ENCODE measurements at places on chromosomes 16 and 17.

DNA sequence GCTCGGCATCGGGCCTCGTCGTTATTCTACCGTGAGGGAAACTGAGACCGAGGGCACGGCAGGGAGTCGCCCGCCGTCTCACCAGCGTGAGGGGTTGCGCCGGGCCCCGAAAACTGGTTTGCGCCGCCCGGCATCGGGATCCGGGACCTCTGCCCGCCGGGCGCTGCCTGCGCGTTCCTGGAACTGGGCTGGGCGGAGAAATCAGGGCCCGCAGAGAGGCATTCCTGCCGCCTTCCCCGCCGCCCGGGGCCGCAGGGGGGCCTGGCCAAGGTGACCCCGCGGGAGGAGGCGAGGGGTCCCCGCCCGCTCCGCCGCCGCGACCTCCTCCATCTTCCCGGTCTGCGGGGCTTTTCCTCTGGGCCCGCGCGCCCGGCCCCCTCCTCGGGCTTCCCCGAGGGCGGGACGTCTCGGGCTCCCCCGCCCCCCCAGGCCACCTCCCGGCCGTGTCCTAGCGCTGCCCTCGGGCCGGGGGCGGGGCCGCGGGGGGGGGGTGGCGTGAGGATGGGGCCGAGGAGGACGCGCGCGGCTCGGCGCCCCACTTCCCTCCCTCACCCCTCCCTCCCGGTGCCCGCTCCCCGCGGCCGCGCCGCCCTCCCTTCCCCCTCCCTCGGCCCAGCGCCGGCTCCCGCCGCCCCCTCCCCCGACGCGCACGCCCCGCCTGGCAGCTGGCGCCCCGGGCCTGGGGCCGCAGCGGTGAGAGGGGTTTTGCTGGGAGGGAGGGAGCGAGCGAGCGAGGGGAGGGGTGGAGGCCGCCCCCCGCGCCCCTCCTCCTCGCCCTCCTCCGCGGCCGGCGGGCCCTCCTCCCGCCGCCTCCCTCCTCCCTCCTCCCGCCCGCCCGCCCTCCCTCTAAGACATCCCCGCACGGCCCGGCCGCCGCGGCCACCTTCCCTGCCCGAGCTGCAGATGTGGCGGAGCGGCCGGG lies at the start of gene GLIS2:
Gene GLIS2, plus strand, starts transcription at position 882 of the 922 bp plus-strand sequence. CDS start 16,214 bp downstream, outside the sequence.
- DNase-seq: peak; percentile 60

DNA sequence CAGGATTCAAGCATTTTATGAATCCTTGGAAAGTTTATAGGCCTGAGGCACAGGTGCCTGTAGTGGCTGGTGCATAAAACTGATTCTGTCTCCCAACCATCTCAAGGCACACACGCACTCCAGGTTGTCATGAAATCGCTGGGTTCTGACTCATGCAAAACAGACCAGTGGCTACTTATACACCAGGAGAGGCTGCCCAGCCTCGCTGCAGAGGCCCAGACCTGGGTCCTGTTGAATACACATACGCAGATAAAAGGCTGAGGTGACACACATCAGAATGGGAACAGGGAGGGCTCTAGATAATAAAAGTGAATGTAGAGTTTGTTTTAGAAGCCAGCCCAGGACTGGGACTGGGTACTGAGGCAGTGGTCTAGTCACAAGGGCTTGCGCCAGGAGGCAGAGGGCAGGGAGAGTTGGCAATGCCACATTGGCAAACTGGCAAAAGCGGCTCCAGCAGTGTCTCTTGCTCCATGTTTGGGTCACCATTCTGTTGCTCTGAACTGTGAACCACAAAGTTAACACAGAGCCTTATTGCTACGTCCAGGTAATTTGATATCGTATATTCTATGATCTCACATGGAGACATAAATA lies 13.6 kb downstream of the OR1D5 start:
- no peak for DNase-seq

- peak; percentile 94 for DNase-seq
Observed at GRCh38 chr17:980406-981291, 1.1 kb upstream of the NXN start.

- no peak for DNase-seq
Observed at GRCh38 chr16:53576210-53576609, 73.2 kb upstream of the AKTIP start.

- no peak for DNase-seq
Observed at GRCh38 chr16:87199901-87200300, 117.3 kb downstream of the C16orf95 start.

DNA sequence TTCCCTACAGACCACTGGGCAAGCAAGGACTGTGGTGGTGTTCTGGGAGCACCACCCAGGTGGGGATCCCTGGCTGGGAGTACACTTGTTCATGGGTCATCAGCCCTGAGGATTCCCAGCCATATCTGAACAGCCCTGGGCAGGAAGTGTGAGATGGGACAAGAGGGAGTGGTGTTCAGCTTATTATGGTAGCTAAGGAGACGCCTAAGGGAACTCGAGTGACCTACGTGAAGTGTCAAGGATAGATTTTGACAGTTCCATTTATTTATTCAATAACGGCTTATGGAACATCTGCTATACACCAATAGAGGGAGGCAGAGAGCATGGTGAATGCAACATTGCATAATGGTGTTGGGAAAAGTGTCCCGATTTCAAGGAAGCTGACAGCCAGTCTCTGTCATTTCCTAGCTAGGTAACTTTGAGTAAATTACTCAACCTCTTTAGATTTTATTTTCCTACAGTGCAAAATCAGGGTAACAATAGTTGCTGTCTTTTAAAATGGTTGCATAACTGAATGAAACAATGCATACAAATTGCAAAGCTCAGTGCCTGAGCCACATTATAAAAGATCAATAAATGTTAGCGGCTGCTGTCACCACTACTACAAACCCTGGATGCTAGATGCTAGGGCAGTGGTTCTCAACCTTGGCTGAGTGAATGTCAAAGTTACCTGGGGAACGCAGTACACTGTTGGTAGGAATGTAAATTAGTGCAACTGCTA lies 534.1 kb downstream of the GRIN2A start:
- peak; percentile 67 for DNase-seq

DNA sequence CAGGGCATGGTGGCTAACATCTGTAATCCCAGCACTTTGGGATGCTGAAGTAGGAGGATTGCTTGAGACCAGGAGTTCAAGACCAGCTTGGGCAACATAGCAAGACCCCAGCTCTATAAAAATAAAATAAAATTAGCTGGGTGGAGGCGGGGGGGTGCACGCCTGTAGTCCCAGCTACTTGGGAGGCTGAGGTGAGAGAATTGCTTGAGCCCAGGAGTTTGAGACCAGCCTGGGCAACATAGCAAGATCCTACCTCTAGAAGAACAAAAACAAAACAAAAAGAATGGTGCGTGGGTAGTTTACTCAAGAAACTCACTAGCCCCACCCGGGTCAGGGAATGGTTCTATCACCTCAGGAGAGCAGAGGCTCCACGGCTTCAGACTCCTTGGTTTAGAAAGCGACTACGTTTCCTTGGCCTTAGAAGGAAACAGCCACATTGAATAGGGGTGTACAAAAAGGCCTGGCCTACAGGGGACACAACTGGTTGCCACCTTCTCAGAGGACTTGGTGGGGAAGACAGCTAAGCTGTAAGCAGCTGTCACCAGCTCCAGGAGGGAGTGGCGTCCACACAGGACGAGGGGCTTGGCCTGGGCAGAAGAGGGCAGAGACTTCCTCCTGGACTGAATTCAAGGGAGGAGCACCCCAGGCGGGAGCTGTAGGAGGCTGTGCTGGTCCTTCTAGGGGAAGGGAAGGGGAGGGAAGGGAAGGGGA lies 716 bp downstream of the TK1 start:
- DNase-seq: no peak

- DNase-seq: no peak
Observed at GRCh38 chr16:1044460-1045309, 27.9 kb upstream of the SSTR5 start.

DNA sequence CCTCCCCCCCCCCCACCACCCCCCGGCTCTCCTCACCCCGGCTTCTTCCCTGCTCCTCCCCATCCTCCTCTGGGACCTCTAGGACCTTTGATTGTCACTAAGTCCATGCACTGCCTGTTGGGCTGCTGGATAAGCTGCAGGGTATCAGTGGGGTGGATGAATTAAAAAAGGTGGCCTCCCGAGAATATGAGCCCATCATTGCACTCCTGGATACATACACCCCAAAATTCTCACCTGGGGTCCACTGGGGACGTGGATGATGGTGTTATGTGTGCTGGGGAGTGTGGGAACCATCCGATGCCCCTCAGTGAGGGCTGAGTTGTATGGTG lies 88.8 kb downstream of the IRF8 start:
- no peak for DNase-seq

DNA sequence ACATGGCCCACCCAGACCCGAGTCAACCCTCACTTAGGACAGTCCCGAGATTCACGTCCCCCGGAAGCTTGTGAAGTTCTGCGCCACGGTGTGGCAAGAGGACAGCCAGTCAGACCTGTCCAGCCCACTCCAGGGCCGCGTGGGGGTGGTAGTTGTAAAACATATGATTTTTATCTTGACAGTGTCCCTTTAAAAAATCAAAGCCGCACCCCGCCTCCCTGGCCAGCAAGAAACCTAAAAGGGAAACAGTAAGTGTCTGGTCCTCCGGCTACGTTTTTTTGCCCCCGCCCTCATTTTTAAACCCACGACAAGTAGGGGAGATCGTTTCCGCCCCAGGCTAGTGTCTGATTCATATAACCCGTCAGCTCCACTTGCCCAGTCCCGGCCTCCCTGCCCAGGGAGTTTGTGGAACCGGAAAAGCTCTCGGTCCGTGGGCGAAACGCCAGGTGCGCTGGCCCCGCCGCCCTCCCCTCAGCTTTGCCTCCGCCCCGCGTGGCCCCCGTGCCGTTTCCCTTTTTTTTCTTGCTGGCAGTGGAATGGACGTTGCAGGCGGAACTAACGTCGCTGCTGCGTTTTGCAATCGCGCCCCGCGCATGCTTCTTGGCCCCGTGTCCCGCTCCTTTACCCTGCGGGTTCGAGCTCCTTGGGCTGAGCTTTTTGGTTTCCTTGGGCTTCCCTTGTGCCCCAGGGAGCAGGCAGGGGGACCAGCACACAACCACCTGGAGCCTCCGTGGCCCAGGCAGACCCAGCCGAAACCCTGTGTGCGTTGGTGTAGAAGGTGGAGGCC lies 13.3 kb upstream of the NUDT16L1 start:
- peak; percentile 67 for DNase-seq

- no peak for DNase-seq
Observed at GRCh38 chr17:72946156-72946555, 146.3 kb downstream of the SLC39A11 start.

DNA sequence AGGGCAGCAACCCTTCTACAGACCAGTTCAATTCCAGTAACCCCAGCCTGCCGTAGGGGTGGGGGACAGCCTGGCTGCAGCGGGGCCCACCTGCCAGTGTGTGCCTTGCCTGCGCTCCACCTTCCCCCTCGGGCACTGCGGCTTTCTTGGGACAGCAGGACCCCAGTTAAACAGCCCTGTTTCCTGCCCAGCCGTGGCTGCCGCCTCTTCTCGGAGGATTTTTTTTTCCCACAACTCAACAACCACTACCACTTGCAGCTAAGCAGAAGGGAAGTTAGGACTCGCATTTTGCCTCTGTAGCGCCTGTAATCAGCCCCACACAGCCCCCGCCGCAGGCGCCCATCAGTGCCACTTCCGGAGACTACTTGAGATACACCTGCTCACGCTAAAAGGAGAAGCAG lies 76.1 kb downstream of the RAI1 start:
- DNase-seq: no peak

GRCh38 chr17:76147211-76148014 lies 6.4 kb upstream of the FOXJ1 start:
- peak; percentile 65 for DNase-seq

GRCh38 chr16:46757339-46758050 lies 9.4 kb upstream of the MYLK3 start:
- no peak for DNase-seq

GRCh38 chr16:69589434-69590269 lies 23.9 kb downstream of the NFAT5 start:
- DNase-seq: no peak

DNA sequence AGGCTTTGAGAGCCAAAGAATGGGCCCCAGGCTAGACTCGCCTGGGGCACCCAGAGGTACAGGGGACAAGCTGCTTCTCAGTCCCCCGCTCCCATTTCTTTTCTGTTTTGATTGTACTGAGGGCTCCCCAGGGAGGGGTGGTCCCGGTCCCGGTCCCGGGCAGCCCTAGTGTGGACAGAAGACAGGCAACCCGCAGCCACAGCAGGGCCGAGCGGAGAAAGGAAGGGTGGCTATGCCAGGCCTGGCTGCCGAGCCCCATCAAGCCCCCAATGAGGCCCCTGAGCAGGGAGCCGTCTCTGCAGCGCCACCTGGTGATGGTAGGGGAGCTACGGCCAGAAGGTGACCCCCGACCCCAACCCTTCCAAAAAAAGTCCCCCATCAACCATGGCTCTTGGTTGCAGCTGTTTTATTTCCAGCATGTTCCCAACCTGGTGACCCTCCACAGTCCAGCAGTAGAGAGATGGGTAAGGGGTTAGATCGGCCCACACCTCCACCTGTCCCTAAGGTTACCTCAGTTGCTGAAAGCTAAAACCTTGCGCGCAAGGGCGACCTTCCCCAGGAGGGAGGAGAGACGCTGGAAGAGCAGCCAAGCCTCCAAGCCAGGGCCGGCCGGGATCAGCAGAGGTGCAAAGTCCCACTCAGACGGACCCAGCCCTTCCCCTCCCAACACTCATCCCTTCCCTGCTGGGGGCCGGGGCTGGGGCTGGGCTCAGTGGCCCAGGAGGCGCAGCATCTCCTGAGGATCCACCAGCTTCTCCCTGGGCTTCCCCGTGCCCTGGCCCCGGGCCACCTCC lies 2.6 kb upstream of the GRIN2C start:
- DNase-seq: peak; percentile 88

DNA sequence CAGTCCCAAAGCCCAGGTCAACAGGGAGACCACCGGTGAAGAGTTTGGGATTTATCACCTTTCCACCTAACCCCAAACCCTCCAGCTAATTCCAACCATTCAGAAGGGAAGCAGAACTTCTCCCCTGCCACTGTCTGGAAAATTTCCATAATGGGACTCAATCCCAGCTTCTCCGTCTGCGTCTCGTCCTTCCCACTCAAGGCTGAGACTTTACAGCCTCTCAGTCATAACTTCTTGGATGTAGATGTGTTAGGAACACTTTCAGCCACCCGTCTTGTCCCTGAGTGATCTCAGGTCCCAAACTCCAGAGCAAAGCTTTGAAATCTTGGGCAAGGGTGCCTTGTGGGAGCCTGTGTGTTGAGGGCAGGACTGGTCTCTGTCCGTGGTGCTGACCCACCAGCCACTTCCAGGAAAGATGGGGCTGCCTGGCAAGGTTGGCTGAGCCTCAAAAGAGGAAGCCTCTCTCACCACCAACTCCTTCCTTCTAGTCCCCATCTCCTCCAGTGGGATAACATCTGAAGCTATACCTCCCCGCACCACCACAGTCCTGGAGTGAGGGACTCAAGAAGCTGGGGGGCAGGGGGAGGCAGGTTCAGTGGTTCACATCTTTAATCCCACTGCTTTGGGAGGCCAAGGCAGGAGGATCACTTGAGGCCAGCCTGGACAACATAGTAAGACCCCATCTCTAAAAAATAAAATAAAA lies 9.3 kb downstream of the GAS2L2 start:
- DNase-seq: no peak

All from cerebellar cortex (tissue), 1 donor.